ENCODE measurements at places on chromosomes 1 and 21. TPM values are rescaled to one million over a fixed set of nuclear protein-coding genes. Genes with fewer than 3 reads are reported as not detected.

The NEXN gene
- total RNA-seq: 0.38 TPM

The IL19 gene
- not detected for total RNA-seq

The SLC6A17 gene
- 0.58 TPM for total RNA-seq

The MAP3K6 gene
- total RNA-seq: 15.6 TPM

The NBPF4 gene
- not detected for total RNA-seq

The KRTAP11-1 gene
- total RNA-seq: not detected

GRCh38 chr1:111739925-111740765 lies 950 bp upstream of the INKA2 start:
- peak; percentile 77 for DNase-seq

GRCh38 chr1:107405236-107405635 lies 264.4 kb downstream of the NTNG1 start:
- DNase-seq: no peak

DNA sequence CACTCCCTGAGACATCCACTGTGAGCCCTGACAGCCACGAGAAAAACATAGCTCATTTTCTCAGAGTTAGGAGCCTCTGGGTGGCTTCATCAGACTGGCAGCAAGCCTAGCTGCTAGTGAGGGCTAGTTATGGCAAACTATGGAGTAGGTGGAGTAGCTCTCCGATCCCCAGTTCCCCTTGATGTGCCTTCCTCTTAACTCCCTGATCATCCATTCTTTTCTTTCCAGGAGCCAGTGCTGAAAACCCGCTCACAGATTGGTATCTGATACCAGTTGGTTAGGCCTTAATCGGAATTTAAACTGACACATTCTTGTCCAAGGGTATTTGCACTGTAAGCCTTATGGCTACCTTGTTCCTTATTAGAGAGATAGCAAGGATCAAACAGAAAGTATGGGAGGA lies 31.4 kb upstream of the PAXBP1 start:
- no peak for DNase-seq

GRCh38 chr1:60153961-60154360 lies 80.4 kb upstream of the C1orf87 start:
- DNase-seq: no peak

DNA sequence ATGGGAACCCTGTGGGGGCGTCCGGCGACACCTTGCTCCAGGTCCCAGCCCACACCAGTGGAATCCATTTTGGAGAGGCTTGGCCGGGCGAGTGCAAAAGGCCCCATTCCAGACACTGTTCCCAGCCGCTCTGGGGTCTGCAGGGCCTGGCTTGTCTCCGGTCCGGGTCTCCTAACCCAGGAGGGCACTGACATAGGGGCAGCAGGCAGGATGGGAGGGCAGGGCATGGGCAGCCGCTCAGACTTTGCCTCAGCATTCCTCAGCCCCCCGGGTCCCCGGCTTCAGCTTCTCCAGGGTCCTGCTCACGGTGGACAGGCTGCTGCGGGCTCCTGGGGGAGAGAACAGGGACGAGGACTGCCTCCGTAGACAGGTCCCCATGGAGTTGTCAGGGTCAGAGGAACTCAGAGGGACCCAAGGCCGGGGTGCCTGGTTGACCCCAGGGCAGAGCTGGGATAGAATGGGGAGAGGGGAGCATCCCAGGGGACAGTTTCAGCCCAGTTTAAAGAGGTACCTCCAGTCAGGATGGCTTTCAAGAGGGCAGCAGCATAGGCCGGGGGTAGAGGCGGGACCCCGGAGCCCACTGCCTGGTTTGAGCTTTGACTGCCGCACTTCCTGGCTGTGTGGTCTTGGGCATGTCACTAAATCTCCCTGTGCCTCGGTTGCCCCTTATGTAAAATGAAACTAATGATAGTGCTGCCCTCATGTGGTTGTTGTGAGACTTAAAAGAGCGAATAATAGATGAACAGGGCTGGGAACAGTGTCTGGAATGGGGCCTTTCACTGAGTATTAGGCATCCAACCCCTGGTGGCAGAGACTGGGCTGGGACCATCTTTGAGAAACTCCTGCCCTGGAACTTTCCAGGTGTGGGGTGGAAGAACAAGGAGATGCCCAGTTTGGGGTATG lies 3.7 kb downstream of the KNCN start:
- DNase-seq: no peak

GRCh38 chr21:39137248-39138178 lies 45.7 kb downstream of the PSMG1 start:
- DNase-seq: no peak

DNA sequence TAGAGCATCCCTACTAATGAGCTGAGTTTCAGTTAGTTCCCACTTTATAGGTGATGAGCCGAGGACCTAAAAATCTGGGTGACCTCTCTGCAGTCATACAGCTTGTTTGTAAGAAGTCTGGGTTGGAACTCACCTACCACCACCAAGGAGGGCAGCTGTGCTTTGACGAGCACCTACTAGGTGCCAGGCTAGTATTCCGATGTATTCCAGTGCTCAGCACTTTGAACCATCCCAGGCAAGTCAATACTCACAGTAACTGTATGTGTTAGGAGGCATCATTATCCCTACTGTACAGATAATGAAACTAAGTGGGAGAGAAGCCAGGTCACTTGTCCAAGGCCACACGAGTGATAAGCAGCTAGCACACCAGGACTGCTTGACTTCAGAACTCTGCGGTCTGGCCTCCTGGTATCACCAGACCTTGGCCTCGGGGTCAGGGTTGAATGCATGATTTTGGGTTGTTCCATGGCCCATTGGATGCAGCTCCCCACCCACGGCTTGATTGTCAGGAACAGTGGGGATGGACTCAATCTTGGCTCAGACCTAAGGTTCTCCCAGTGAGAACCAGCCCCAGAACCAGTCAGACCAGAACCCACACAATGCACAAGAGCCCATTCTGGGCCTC lies 20.7 kb downstream of the ECE1 start:
- DNase-seq: no peak

DNA sequence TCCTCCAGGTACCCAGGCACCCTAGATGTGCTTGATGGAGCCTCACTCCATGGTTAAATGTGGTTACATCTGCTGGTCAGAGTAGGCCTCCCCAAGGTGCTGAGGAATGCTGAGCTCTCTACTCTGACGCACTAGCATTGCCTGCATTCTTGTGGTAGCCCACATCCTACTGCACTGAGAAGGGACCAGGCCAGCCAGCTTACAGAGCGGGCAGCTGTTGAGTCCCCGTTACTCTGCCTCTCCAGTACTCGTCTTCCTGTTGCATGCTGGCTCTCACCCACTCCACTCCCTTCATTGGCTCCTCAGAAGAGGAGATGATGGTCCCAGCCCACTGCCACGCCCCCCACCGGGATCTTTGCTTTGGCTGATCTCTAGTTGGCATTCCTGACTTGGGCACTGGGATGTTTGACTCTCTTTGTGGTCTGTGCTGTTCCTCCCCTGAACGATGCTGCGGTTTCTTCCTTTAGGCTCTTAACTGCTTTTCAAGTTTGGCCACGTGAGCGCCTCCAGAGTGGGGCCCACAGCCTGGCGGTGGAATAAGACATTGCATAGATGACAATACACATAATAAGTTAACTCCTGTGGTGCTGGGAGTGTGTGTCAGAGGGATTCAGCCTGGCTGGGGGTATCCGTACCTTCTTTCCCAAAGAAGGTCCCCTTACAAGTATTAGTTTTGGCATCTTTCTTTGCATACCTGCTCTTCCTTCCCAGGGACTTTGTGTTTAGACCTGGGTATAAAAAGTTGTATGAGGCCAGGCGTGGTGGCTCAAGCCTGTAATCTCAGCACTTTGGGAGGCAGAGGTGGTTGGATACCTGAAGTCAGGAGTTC lies 18.6 kb downstream of the AZIN2 start:
- DNase-seq: peak; percentile 56

DNA sequence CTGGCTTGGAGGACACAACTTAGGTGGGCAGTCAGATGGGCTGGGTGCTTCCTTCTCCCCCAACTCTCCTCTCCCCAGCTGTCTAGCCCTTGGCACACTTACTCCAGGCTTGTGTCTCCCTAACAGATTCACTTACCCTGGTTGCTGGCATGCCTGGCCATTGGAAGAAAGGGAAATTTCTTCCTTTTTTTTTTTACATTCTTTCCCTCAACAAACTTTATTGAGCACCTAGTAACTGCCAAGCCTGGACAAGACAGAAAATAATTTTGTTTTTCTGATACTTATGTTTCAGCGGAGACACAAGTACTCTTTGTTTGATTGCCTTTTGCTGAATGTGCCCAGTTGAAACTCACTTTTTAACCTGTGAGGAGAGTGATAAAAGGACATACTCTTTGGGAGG lies 144.3 kb upstream of the KCNJ6 start:
- no peak for DNase-seq

DNA sequence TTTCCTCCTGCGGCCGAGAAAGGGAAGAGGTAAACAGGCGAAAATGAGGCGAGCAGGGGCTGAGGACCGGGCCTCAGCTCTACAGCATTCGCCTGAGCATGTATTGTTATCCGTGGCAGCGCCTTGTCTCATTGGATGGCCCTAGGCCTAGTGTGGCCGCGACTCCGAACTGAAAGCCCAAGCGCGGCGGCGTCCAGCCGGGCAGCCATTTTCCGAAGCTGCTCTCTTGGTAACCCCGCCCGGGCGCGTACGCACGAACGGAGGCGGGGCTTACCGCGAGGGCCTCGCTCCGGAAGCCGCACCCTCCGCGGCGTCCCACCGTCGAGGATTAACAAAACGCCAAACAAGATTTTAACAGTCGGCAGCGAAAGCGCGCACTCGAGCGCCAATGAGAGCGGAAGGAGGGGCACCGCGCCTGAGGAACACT lies 797 bp upstream of the USP1 start:
- DNase-seq: peak; percentile 98

GRCh38 chr21:34730756-34731445 lies 62.1 kb downstream of the CLIC6 start:
- no peak for DNase-seq

DNA sequence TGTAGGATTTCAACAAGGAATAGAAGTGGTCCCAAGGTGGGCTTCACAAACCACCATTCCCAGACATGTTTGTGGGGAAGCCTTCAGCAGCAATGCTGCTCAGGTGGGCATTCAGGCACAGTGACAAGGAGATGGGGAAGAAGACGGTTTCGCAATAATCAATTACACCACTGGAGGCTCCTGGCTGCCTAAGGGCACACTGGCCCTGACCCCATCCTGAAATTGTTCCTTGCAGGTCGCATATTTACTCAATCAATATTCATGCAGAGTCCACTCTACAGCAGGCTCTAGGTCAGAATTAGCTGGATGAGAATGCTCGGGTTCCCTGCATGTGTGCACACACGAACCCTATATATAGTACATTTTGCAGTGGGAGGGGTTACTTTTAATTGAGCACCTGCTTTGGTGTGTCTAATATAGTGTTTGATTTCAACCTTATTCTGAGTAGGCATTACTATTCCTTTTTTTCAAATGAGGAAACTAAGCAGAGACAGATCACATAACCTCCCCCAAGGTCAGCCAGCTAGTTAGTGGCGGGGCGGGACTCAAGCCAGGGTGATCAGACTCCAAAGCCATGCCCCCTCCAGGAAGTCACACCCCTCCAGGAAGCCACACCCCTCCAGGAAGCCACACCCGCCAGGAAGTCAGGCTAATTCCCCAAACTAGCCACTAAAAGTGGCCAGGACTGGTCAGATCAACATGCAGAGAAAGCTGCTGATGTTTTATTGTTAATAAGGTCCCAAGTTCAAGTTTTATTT lies 106.5 kb downstream of the HLCS start:
- DNase-seq: no peak

DNA sequence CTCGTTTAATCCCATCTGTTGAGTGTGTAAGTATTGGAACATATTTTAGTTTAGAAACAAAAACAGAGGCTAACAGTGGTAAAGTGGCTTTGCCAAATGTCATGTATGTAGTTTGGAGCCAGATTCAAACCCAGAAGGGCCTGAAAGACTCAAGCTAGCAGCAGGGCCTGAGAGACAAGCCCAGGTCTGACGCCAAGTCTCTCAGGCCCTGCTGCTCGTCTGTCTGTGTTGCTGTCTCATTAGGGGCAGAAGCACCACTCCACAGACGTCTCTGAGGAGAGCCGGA lies 8.3 kb downstream of the CITED4 start:
- DNase-seq: no peak

DNA sequence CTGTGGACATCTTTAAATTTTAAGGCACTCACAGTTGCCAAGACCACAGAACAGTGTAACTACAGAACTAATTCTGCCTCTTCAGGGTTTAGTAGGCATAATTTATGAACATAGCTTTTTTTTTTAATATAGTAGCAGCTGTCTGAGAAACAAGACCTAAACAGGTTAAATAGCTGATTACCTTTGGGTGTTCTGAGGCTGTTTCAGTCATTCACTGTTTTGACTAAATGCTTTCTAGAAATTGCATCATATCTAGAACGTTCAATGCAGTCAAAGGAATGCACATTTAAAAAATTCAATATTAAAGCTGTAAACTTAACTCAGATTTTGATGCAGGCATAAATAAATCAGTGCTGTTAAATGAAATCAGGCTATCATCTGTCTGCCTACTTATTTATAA lies 101.6 kb downstream of the BRINP3 start:
- DNase-seq: no peak

- no peak for DNase-seq
These were observed 32.6 kb downstream of the NKAIN1 start for GRCh38 chr1:31207046-31207445.

DNA sequence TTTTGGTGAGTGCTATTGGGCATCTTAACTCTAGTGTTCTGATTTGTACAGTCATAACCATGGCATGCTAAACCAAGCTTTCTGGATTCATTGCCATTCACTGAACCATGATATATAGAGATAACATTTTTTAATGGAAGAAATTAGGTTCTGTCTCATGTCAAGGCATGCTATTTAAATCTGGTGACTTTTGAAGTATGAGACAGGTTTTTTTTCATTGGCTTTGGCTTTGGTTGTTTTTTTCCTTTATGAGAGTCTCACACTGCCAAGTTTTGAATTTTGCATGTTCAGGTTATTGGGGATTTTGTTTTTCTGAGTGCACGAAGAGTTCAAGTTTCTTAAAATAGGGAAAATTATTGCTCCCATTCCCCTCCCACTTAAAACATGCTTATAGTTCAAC lies 141.3 kb upstream of the ADAMTS5 start:
- DNase-seq: no peak

DNA sequence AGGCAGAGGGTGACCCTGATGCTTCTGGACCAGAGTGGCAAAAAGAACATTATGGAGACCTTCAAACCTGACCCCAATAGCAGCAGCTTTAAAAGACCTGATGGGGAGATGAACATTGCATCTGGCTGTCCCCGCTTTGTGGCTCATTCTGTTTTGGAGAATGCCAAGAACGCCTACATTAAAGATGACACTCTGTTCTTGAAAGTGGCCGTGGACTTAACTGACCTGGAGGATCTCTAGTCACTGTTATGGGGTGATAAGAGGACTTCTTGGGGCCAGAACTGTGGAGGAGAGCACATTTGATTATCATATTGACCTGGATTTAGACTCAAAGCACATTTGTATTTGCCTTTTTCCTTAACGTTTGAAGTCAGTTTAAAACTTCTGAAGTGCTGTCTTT lies 45.8 kb downstream of the TRAF5 start:
- no peak for DNase-seq

GRCh38 chr1:192603218-192603787 lies 27.7 kb downstream of the RGS1 start:
- DNase-seq: no peak
